ENCODE measurements at places on chromosomes 16 and 17.

DNA sequence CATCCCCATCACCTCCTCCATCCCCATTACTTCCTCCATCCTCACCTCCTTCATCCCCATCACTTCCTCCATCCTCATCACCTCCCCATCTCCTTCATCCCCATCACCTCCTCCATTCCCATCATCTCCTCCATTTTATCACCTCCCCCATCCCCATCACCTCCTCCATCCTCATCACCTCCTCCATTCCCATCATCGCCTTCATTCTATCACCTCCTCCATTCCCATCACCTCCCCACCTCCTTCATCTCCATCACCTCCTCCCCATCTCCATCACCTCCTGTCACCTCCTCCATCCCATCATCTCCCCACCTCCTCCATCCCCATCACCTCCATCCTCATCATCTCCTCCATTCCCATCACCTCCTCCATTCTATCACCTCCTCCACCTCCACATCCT is 116.4 kb downstream of the SEC14L1 start:
- no peak for DNase-seq

DNA sequence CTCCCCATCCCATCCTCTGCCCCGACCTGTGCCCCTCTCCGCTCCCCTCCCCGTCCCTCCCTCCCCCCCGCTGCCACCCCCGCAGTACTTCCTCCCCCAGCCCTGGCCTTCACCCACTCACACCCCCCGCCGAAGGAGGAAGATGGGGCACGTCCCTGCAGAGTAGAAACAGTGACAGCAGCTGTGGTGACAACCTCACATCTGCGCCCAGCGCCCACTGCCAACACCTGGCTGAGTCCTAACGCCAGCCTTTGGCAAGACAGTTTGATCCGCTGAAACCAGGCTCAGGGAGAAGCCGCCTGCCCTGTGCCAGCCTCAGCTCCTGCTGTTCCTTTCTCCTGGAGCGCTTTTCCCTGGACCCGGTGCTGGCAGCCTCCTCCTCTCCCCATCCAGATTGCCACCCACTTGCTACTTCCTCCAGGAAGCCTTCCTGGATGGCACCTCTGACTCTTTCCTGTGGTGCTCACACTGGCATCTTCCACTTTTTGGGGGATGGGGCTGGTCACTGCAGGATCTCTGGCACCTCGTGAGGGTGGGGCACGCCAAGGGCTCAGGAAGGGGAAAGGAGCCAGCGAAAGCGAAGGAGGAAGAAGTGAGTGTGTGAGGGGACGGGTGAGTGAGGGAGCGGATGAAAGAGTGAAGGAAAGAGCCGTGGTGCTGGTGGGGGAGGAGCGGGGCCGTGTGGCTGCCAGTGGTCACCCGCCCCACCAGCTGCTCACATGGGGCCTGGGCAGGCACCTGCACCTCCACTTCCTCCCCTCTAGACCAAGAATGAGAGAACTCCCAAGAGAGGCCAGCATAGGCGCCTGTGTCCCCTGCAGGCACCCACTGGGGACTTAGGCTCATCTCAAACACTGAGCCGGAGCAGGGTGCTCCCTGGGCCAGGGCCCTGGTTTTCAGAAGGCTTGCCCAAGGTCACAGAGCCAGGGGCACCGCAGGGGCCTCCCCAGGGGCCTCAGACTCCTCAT is 27.0 kb downstream of the ZFPM1 start:
- no peak for DNase-seq

GRCh38 chr16:78264642-78265041 is 165.2 kb downstream of the WWOX start:
- no peak for DNase-seq

DNA sequence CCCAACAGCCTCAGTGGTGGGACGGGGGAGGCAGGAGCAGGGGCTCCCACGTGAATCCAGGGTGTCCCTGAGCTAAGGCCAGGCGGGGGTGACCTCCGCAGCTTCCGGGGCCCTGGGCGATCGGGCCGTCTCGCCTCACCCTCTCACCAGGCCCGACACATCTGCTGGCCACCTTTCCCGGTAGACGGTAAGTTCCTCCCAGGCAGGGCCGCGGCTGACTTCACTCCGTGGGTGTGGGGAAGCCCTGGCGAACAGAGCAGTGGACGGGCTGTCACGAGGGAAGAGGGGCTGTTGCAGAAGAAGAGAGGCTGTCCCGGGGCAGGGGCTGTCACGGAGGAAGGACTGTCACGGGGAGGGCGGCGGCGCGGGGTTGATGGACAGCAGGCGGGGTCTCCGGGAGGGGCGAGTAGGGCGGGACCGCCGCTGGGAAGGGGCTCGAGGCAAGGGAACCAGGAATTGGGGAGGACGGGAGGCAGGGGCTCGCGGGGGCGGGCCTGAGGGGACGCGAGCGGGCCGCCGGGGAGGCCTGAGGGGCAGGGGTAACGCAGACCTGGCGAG is 498 bp downstream of the PKMYT1 start:
- DNase-seq = peak; percentile 37

- no peak for DNase-seq
These were observed 115.6 kb upstream of the SDK2 start for GRCh38 chr17:73759734-73760438.

DNA sequence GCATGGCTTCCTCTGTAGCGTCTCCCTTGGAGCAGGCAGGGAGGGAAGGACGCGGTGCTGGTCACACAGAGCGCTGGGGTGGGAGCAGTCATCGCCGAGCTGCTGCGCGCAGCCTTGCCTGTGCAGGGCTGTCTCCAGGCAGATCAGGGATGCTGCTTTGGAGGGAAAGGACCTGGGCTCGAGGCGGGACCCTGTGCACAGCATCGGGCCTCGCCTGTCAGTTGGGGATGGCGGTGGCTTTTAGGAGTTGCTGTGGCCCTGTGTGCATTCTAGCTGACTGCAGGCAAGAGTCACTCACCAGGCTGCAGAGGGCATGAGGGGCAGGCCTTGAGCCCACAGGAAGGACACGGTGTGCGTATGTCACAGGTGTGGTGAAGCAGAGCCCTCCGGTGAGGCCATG is 10.1 kb downstream of the ACSF3 start:
- no peak for DNase-seq
